ENCODE measurements at places on chromosomes 4 and X.

DNA sequence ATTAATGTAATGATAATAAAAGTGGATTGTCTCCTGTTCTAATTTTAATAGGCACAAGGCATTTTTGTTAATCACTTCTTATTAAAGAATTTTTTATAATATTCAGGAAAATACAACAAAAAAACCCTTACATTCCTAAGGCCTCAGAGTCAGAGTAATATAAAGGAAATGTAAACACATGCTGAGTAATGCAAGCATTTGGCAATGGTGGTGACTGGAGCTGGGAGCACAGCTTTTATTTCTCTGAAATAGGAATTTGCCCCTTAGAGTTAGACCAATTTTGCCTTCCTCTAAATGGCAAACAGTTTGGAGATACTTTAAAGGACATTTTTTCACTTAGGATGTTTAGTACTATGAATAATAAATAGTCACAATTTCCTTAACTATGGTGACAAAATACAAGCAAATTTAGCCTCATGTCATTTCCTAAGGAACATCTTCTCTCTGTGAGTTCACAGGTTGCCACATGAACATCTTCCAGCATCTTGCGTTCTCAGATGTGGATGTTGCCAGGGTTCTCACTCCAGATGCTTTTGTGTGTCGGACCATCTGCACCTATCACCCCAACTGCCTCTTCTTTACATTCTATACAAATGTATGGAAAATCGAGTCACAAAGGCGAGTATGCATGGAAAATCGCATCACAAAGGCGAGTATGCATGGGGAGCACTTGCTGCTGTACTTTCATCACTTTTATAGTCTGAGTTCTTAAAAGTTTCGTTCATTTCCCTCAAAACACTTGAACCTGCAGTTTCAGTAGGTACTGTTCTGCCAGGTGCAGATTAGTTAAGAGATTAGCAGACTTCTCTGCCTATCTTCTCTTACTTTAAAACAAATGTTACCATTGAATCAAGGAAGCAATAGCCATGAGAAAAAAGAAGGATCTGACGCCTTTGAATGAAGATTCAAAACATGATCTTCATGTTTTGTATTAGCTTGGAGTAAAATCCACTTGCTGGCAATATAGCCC is 15.9 kb upstream of the F11 start:
- no peak for DNase-seq

- no peak for DNase-seq
Measured at GRCh38 chrX:118356154-118356701, 10.3 kb downstream of the WDR44 start.

GRCh38 chrX:13092455-13092941 is 48.1 kb upstream of the FAM9C start:
- no peak for DNase-seq

DNA sequence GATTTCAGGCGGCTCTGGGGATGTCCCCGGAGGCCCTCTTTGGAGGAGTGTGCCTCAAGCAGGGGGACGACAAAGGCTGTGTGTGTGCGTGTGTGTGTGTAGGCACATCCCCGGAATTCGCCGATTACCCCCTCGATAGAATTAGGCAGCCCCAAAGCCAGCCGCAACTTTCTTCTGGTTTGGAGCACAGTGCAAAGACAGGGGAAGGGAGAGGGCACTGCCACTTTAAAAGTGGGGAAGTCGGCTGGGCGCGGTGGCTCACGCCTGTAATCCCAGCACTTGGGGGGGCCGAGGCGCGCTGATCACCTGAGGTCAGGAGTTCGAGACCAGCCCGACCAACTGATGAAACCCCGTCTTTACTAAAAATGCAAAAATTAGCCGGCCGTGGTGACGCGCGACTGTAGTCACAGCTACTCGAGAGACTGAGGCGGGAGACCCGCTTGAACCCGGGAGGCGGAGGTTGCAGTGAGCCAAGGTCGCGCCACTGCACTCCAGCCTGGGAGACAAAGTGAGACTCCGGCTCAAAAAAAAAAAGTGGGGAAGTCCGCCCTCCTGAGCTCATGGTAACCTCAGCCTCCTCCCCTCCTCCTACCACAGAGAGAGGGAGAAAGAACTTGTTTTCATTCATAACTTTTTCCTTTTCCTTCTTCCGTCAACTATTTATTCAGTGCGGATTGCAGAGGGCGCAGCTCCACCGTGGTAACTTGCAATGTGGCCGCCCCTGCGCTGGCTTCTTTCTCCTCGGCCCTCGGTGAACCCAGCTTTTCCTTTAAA is 2.4 kb downstream of the SPRY1 start:
- DNase-seq, result no peak

- no peak for DNase-seq
Measured at GRCh38 chr4:22055954-22056353, 107.4 kb upstream of the KCNIP4 start.

GRCh38 chrX:25016938-25017598 is 1.3 kb upstream of the ARX start:
- no peak for DNase-seq

GRCh38 chr4:151117371-151117962 is 18.0 kb downstream of the RPS3A start:
- DNase-seq, result peak; percentile 33

GRCh38 chrX:151899622-151900021 is 13.1 kb upstream of the MAGEA4 start:
- DNase-seq, result no peak

DNA sequence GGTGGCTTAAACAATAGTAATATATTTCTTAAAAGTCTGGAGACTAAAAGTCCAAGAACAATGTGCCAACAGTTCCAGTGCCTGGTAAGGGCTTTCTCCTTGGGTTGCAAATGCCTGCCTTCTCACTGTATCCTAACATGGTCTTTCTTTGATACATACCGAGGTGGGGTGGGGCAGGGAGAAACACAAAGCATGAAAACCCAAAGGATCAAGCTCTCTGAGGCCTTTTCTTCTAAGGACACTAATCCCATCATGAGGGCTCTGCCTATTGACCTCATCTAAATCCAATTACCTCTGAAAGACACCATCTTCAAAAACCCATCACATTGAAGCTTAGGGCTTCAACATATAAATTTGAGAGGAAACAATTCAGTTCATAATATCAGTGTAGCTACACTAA is 311.3 kb downstream of the GRID2 start:
- DNase-seq, result no peak

Data from NCI-H345 (cell line).